ENCODE measurements at places on chromosomes 1 and 21.

- H3K27me3 ChIP-seq: no peaks in the 10 kb centered on the region
- no peaks in the 10 kb centered on the region for H3K4me1 ChIP-seq
- no peak overlapping the region for H3K27ac ChIP-seq
- no peaks in the 10 kb centered on the region for H3K36me3 ChIP-seq
Measured at GRCh38 chr1:81032973-81033425, 767.7 kb upstream of the ADGRL2 start.

- no peaks in the 10 kb centered on the region for H3K27me3 ChIP-seq
- no peaks in the 10 kb centered on the region for H3K4me1 ChIP-seq
- no peak for DNase-seq
- no peak overlapping the region for H3K4me3 ChIP-seq
- H3K27ac ChIP-seq: no peak overlapping the region
Measured at GRCh38 chr1:29784276-29785136, 548.2 kb downstream of the PTPRU start.

GRCh38 chr1:156480411-156481192, 20.0 kb downstream of the MEF2D start:
- DNase-seq: peak; percentile 63
- peaks cover 11% of the 10 kb centered on the region for H3K4me1 ChIP-seq
- H3K27ac ChIP-seq: no peak overlapping the region

DNA sequence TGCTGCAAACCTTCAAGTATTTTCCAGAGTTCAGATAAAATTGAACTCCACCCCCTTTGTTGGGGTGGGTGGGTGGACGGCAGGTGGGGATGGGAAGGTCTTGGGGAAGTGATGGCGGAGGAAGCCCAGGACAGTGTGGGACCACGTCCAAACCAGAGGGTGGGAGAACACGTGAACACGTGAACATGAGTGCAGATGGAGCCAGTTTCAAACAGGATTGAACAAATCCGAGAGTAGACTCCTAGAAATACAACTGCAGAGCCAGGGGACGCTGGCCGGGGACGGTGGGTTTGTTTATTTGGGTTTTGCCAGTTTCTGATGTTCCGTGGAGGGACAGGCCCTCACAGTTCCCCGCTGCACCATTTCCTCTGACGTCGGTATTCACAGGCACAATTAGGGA, 2.9 kb downstream of the KRTAP10-2 start:
- no peaks in the 10 kb centered on the region for H3K4me1 ChIP-seq
- no peak overlapping the region for H3K4me3 ChIP-seq
- no peaks in the 10 kb centered on the region for H3K36me3 ChIP-seq
- no peak for DNase-seq
- H3K27ac ChIP-seq: no peak overlapping the region

DNA sequence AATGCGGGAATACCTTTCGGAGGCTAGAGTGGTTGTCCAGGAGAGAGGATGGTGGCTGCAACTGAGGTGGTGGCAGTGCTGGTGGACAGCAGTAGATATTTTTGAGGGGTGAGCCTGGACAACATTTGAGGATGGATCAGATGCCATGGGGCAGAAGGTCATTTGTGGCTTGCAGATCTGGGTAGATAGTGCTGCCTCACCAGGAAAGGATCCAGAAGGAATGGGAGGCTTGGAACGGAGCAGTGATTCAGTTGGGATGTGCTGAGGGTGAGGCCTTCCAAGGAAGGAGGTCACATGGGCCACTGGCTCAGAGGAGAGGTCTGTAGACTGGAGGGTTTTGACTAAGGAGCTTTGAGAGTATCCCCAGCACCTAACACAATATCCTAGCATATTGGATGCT, 110.8 kb upstream of the KAZN start:
- H3K27me3 ChIP-seq: peaks cover 5% of the 10 kb centered on the region
- H3K36me3 ChIP-seq: no peaks in the 10 kb centered on the region
- H3K4me3 ChIP-seq: no peak overlapping the region
- no peak for DNase-seq

- no peaks in the 10 kb centered on the region for H3K27me3 ChIP-seq
- H3K4me1 ChIP-seq: no peaks in the 10 kb centered on the region
Measured at GRCh38 chr1:105359457-105359856, 1609.8 kb downstream of the AMY1C start.

DNA sequence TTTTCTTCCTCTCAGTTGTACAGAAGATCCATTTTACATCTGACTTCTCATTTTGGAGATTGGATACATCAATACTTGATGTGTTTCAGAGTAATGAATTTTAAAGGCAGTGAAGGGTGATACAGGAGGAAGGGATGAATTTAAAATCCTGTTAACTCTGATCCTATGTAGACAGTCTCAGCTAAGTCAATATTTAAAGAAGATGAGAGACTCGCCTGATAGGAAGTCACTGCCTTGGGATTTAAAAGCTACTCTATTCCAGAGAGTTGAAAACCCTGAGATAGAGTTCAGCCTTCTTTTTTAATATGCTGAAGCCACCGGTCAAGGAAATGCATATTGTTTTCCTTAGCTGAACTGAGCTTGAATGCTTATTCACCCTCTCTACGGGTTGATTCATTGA, 42.7 kb downstream of the HUNK start:
- H3K36me3 ChIP-seq: no peaks in the 10 kb centered on the region
- H3K27ac ChIP-seq: no peak overlapping the region
- H3K4me3 ChIP-seq: no peak overlapping the region
- H3K27me3 ChIP-seq: no peaks in the 10 kb centered on the region

- DNase-seq: no peak
- no peak overlapping the region for H3K4me3 ChIP-seq
- no peaks in the 10 kb centered on the region for H3K27me3 ChIP-seq
- H3K27ac ChIP-seq: no peak overlapping the region
- no peaks in the 10 kb centered on the region for H3K4me1 ChIP-seq
Measured at GRCh38 chr1:14634486-14634885, 36.0 kb downstream of the KAZN start.

DNA sequence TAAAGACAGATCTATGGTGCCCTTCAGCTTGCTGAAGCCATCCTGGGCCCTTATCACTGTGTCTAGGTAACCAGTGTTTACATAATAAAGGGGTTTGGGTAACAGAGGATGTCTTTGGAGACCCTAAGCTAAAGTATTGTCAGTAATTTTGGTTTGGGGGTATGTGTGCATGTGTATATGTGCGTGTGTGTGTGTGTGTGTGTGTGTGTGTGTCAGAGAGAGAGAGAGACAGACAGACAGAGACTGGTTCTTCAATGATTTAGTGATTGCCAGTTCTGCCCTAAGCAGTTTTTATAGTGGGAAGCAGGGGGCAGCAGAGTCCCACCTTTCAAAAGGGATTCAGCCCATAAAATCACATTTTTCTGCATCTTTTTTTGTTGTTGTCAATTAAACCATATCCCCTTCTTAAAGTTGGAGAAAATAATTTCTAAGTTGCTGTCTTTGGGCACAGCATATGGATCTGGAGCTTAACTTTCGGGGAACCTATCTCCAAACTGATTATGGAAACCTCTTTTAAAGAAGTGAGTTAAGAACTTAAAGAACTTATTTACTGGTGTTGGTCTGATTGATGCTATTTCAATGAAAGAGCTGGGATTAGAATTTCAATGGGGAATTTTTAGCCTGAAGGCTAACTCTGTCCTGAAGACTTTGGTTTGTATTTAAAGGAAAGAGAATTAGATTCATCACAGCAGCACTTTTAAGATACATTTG, 51.1 kb downstream of the ZNF326 start:
- no peak overlapping the region for H3K4me3 ChIP-seq
- no peaks in the 10 kb centered on the region for H3K36me3 ChIP-seq
- H3K27me3 ChIP-seq: peaks cover 8% of the 10 kb centered on the region

All from mesenchymal stem cell (in vitro differentiated cells and primary cell).